ENCODE measurements at places on chromosomes 1 and 21. TPM values are rescaled to one million over a fixed set of nuclear protein-coding genes. Genes with fewer than 3 reads are reported as not detected.

- peak; percentile 78 for DNase-seq
These were observed at the start of gene AKR1A1 for GRCh38 chr1:45550401-45551351. AKR1A1 (plus strand) TSS chr1:45550826; CDS start chr1:45561795, 10,969 bp downstream.

DNA sequence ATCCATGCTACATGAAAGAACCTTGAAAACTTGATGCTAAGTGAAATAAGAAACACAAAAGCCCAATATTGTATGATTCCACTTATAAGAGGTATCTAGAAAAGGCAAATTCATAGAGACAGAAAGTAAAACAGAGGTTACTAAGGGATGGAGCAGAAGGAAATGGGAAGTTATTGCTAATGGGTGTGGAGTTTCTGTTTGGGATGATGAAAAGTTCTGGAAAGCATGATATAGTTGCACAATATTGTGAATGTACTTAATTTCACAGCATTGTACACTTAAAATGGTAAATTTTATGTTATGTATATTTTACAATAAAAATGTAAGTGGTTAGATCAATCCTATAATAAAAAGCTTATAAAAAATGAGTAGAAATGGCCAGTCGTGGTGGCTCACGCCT lies 1.6 kb upstream of the NECAP2 start:
- no peak for DNase-seq

GRCh38 chr1:23718482-23718881 lies 24.8 kb upstream of the ELOA start:
- peak; percentile 50 for DNase-seq

DNA sequence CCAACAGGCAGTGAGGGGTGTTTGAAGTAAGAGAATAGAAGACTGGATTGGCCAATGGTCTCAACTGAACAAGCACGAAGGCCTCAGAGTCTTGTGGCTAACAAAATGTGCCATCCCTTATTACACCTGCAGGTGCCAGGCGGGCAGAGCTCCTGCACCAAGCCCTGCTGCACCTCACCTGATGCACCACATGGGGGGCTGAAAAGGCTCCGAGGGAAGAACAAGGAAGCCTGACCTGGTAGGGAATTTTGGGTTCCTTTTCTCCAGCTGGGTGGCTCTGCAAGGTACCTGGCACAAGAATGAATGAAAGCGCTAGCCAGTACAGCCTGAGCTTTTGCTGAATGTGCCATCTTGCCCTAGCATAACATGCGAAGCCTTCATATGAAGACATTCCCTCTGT lies 9.7 kb downstream of the HSD3B1 start:
- no peak for DNase-seq

GRCh38 chr21:25528515-25528914 lies 78.8 kb downstream of the MRPL39 start:
- no peak for DNase-seq

DNA sequence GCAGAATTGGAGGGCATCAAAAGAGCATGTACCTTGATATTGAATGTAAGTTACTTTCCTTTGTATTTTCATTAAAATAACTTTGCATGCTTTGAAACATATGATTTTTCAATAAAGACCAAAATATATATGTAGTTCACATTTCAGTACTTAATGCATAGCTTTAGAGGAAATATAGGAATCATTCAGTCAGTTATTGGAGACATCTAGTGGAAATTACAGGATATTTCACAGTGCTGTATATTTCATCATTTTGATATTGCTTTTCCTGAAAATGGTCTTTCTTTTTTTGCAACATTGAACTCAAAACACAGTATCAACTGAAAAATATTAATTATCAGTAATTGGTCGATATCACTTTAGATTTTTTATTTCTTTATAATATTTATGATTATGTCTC lies 375.8 kb downstream of the NCAM2 start:
- no peak for DNase-seq

GRCh38 chr1:161117759-161118581 lies at the start of the genes NIT1 and PFDN2:
NIT1 (plus strand) TSS chr1:161118105; CDS start chr1:161118177, 72 bp downstream.
PFDN2 (minus strand) TSS chr1:161118037; CDS start chr1:161118026, 11 bp downstream.
- peak; percentile 85 for DNase-seq

- DNase-seq, result no peak
These were observed 27.5 kb downstream of the KCND3 start for GRCh38 chr1:111961773-111962565.

GRCh38 chr1:7609311-7609994 lies 161.6 kb upstream of the VAMP3 start:
- no peak for DNase-seq

GRCh38 chr1:58432851-58433668 lies 113.5 kb downstream of the OMA1 start:
- peak; percentile 60 for DNase-seq

DNA sequence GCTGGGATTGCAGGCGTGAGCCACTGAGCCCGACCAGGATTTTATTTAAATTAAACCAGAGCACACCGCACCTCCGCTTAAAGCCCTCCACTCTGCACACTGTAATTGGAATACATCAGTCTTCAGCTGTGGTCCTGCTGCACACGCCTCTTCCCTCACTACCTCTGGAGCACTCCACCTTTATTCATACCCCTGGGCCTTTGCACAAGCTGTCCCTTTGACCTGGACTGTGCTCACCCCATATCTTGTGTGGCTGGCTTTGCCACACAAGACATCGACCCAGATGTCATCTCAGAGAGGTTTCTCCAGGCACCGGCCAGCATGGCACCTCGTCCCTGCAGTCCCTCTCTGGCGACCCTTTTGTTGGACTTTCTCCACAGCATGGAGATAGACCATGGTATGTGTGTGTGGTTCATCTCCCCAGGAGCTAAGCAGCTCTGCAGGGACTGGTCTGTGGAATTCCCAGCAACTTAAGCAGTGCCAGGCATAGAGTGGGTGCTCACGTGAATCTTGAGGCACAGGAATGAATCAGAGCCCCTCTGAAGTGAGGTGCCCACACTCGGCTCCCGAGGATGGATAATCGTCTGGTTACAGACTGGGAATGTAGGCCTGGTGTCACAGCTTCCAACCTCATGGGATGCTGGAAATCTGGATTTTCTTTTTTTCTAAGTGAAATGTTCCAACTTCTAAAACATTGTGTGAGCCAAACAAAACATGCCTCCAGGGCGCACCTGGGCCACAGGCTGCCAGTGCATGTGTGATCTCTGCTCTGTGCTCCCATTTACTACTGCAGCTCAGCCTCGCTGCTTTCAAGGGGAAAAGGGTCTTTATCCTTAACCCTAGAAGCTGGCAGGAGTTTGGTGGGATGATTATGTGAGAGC lies 61.9 kb downstream of the EVA1C start:
- no peak for DNase-seq

- DNase-seq, result no peak
These were observed 36.6 kb upstream of the NHLH2 start for GRCh38 chr1:115877511-115877910.

DNA sequence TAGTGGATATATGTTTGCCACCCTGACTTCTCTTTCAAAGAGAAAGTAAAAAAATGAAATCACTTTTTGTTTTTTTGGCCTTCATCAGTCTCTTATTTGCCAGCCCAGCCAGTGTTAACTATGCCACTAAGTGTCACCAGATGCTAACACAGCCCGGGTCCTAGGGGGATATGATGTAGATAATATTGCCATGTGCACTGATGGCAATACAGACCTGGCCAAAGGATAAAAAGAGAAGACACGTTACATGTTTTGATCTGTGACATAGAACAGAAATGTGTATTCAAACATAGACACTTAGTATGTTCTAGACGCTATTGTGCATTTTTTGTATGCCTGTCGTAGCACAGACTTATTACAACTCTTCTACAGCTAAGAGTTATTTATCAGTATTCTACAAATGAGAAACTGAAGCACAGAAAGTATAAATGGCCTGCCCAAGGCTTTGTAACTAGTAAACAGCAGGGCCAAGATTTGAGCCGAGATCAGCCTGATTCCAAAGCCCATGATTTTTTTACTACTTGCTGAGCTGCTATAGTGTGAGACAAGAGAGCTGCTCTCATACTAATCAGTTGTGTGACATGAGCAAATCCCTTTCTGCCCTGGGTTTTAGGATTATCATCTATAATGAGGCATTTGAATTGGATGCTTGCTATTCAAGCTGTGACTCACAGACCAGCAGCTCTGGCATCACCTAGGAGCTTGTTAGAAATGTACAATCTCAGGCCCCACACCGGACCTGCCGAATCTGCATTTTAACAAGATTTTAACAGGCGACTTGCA lies 6.3 kb downstream of the LRRC53 start:
- no peak for DNase-seq

DNA sequence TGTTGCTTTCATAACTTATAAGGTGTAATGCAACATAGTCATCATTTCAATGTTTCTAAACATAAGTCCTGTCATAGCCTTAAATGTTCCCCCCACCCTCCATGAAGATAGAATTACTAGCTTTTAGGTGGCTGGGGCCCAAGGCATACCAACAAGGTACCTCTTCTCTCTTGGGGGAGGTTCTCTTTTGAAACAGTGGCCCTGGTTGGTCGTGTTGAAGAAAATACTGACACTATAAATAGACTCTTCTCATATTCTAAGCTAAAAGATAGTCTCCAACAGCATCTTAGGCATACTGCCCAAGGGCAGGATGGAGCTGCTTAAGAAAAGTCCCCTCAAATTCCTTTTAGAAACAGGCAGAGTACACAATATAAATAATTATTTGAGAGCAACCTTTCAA lies 255.0 kb downstream of the FAF1 start:
- peak; percentile 13 for DNase-seq

GRCh38 chr1:109993885-109994284 lies 9.3 kb downstream of the AHCYL1 start:
- DNase-seq, result peak; percentile 39

- DNase-seq, result no peak
These were observed 236.6 kb downstream of the HHAT start for GRCh38 chr1:210565306-210565705.

DNA sequence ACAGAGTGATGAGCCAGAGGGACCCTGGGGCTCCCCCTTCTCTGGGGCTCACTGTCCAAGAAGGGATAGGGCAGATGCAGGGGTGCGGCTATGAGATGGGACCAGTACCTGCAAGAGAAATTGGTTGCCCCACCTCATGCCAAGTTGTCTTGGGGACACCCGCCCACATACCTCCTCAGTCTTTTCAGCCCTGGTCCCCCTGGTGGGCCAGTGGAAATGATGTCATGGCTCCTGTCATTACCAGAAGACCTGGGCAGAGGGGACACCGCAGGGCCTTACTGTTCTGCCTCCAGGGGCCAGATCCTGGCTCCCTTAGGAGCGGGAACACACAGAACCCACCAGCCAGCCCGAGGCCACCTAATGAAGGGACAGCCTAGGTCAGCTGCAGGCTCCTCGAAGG lies 63.2 kb downstream of the CDK18 start:
- DNase-seq, result no peak

- no peak for DNase-seq
These were observed 73.4 kb downstream of the UCK2 start for GRCh38 chr1:165900576-165901380.

GRCh38 chr1:218705911-218706893 lies 361.1 kb downstream of the TGFB2 start:
- DNase-seq, result peak; percentile 97

DNA sequence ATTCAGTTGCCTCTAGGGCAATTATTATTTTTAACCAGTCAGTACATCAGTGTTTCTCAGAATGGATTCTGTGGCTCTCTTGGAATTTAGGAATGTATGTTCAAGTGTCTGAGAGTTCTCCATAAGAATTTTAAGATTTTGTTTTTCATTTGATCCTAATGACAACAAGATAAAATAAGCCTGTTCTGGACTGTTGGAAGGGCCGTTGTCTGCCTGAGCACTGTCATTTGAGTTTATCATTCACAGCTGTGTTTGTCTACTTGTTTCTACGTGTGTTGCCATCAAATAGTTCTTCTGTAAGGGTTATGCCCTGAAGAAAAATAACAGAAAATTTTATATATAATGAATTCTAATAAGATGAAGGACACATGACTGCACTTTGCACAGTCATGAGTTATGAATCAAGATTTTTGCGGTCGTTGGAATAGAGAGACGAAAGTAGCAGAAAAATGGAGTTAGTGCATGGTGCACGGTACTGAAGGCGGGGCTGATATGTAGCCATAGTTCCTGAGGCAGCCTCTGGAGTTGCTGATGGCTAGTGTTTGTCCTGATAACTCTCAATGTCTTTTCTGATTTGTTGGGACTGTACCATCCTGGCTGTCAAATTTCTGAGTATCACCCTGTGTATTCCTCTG lies 92.5 kb downstream of the NOS1AP start:
- no peak for DNase-seq

DNA sequence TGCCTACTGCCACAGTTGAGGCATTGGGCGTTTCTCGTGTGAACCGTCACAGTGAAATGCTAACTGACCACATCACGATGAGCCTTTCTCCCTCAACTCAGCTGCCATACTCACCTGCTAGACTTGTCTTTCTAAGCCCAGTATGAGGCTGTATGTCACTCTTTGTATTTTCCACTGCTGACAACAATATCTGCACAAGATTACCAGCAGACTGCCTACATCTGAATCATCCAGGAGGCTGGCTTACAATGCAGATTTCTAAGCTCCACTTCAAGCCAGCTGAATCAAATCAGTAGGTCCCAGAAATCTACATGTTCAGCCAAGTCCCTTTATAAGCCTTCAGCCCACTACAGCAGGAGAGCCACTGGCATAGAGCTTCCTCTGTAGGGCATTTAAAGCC lies 355.0 kb upstream of the DUSP10 start:
- DNase-seq, result peak; percentile 42

DNA sequence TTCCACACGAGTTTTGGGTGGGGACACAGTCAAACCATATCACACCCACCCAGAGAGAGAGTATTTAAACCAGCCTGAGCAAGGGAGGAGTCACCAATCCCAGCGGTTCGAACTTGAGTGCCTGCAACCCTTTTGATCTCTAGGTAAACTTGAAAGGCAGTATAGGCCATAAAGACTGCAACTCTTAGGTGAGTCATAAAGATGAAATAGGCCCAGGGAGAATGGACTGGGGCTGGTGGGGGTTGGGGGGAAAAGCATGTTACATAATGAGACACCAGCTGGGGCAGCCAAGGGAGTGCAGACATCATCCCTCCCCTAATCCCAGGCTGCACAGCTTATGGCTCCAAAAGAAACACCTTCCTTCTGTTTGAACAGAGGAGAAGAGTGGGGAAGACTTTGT lies 99.8 kb upstream of the LHX8 start:
- DNase-seq, result no peak

- DNase-seq, result peak; percentile 17
These were observed 71.0 kb downstream of the ACTL8 start for GRCh38 chr1:17826165-17826488.

- peak; percentile 54 for DNase-seq
These were observed 18.8 kb downstream of the KYAT3 start for GRCh38 chr1:88973520-88974137.

GRCh38 chr1:92310185-92310597 lies 11.3 kb downstream of the RPAP2 start:
- DNase-seq, result peak; percentile 50

GRCh38 chr1:60978421-60979357 lies 103.7 kb upstream of the NFIA start:
- DNase-seq, result peak; percentile 50

- DNase-seq, result peak; percentile 75
These were observed 61.2 kb upstream of the MCOLN3 start for GRCh38 chr1:85109475-85109874.

TMEM81 gene
- 1.7 TPM for polyA plus RNA-seq

HMCN1 gene
- 4.6 TPM for polyA plus RNA-seq

RNF223 gene
- polyA plus RNA-seq, result not detected

GNAT2 gene
- polyA plus RNA-seq, result 0.26 TPM

SASS6 gene
- polyA plus RNA-seq, result 0.69 TPM

SLAMF9 gene
- polyA plus RNA-seq, result 0.27 TPM

IFNAR2 gene
- 10.9 TPM for polyA plus RNA-seq

TIAM1 gene
- 2.9 TPM for polyA plus RNA-seq

CYP4A11 gene
- not detected for polyA plus RNA-seq

AVPR1B gene
- not detected for polyA plus RNA-seq

GJA8 gene
- not detected for polyA plus RNA-seq
